ENCODE measurements at places on chromosomes 5 and 9.
A peak's percentile ranks its signal among the peaks of the same experiment; 100 is the strongest.

DNA sequence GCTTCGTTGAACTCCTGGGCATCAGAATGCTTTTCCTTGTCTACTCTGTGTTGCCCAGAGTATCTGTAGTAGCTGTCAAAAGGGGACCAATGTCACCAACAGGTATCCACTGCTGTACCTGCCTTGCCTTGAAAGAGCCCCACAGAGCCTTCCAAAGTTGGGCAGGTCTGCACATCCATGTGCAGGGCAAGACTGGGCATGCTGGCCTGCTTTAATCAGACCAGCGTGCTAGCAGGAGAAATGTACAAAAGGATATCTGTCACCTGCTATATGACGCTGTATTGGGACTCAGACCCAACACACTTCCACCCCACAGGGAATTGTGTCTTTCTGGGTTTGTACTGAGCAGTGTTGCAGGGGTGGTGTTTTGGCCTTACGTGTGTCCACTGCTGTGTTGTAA is 11.9 kb downstream of the DELE1 start:
- DNase-seq, result no peak

DNA sequence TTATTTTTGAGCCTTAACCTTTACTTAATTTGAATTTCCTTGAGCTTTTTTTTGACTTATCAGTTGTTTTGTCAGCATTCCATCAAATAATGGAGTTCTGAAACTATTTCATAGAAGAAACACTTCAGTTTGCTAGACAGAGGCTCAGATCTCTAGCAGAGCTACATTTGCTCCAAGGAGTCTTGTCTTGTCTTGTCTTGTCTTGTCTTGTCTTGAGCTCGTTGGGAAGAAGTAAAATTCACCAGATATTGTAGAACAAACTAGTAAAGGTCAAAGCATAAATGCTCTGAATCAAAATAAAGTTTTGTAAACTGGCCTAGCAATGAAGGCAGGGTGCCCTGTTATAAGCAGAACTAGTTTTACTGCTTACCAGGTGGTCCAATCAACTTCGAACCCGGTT is 33.5 kb downstream of the RAB24 start:
- no peak for DNase-seq

- DNase-seq, result no peak
Measured at GRCh38 chr9:37905776-37906175, 1.8 kb upstream of the SLC25A51 start.

- peak; percentile 58 for DNase-seq
Measured at GRCh38 chr5:171525085-171525484, 105.6 kb downstream of the FGF18 start.

DNA sequence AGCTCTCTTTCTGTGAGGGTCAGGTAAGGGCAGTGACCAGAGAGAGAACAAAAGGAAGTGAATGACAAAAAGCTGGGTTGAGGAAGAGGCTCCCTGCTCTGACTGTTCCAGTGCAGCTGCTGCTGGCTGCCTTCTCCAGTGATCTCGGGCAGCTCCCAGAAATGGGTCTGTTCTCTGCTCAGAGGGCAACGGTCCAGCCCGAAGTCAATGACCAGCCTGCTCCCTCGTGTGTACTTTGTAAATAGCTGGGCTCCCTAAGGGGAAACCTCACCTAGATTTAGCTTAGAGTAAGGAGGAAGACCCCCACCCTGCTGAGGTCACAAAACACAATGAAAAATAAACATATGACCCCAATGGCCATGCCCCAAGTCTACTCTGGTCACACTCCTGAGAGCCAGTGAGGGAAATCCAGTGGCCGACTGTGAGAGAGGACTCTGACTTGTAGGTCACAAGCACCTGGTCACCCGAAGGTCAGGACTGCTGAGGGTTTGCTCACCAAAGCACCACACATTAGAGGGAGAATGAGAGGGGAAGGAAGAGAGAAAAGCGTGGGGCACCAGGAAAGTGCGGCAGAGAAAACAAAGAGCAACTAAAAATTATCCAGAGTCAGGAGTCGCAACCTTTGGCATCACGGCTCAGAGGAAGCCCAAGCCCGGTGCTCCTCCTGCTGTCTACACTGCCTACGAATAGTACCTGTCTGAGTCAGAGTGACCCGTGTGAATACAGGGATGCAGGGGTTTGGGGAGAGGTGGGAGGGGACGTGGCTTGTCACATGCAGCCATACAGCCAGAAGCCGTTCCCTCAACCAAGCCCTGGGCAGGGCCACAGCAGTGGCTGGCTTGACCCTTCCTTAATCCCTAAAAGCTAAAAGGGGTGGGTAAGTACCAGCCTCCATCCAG is 19.8 kb downstream of the NIPAL4 start:
- DNase-seq, result no peak

DNA sequence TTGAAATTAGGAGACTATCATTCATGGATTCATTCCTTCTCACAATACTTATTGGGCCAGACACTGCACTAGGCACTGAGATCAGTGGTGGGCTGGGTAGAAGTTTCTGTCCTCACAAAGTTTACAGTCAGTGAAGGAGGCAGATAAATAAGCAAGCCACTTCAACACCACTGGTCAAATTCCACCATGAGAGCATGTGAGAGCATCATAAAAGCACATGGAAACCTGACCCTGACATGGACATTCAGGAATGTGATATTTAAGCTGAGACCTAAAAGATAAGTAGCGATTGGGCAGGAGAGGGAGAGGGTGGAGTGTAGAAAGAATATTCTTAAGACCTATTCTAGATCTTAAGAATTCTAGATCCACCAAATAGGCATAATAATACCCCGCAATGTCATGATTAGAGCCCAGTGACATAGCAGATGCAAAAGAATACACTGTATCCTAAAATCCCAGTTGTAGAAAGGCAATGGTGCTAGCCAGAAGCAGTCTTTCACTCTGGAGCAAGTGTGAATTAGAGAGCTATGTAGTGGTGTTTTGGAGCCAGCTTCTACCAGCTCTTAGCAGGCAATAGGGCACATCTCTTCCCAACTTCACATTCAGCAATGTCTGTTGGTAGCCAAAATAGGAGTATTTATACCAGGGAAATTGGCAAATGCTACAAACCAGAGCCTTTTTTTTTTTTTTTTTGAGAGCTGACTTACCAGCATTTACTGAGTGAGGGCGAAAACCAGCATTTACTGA is 46.4 kb downstream of the SH3RF2 start:
- DNase-seq, result no peak

GRCh38 chr9:16044579-16044881 is 491.7 kb downstream of the CCDC171 start:
- DNase-seq, result peak; percentile 53

- DNase-seq, result no peak
Measured at GRCh38 chr5:151465476-151465875, 18.1 kb downstream of the SLC36A1 start.

DNA sequence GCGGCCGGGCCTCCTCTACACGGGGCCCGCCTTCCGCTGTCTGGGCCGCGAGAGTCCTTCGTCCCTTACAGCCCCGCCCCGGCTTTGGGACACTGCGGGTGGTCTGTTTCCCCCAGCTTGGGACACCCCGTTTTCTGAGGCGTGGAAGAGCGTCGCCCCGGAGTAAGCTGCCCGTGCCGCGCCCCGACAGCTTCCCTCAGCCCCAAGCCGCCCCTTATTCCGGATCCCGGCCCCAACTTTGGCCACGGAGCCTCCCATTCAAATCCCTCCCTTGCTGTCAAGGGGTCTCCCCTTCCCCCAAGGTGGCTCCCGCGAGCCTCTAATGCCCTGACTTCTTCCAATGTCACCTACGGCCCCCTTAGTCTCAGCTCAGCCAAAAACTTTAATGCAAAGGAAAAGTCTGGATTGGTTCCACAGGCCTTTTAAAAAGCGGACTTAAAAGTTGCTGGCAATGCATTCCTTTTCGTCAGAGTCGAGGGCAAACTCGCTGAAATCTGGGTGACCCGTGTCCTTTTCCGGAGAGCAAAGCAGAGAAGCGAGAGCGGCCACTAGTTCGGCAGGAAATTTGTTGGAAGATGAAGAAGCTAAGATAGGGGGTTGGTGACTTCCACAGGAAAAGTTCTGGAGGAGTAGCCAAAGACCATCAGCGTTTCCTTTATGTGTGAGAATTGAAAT is 19.8 kb downstream of the EXOSC2 start:
- peak; percentile 52 for DNase-seq

GRCh38 chr5:126486332-126486731 is 63.1 kb downstream of the GRAMD2B start:
- DNase-seq, result no peak

DNA sequence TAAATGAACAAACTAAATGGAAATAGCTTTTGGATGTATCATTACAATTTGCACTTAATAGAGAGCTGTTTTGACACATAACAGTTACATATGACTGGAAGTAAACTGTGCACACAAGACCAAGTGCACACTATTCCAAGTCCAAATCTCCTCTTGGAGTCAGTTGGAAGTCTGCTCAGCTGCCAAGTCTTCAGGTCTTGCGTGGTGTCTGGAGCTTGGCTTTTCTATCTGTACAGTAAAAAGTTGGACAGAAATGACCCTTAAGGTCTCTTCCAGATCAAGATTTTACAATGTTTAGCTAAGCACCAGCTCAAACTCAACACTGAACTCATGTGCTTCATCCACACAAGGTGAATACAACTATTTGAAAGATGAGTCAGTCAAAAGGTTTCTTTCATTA is 456.9 kb downstream of the RASEF start:
- no peak for DNase-seq

DNA sequence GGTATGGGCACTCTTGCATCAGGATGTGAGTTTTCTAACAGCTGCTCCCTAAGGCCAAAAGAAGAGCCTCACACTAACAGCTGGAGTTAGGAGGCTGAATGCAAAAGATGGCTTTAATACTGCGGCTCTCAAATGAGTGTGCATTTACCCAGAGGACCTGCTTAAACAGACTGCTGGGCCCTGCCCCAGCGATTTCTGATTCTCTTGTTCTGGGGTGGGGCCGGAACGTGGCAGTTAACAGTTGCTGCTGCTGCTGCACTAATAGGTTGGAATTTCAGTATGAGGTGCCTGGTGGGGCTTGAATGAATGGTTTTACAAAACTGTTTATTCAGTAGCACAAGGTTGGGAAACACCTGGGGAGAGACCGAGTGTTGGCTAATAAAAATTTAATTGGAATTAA is 26.1 kb downstream of the HMGCR start:
- no peak for DNase-seq

GRCh38 chr9:20863945-20864344 is 167.5 kb downstream of the HACD4 start:
- DNase-seq, result no peak

DNA sequence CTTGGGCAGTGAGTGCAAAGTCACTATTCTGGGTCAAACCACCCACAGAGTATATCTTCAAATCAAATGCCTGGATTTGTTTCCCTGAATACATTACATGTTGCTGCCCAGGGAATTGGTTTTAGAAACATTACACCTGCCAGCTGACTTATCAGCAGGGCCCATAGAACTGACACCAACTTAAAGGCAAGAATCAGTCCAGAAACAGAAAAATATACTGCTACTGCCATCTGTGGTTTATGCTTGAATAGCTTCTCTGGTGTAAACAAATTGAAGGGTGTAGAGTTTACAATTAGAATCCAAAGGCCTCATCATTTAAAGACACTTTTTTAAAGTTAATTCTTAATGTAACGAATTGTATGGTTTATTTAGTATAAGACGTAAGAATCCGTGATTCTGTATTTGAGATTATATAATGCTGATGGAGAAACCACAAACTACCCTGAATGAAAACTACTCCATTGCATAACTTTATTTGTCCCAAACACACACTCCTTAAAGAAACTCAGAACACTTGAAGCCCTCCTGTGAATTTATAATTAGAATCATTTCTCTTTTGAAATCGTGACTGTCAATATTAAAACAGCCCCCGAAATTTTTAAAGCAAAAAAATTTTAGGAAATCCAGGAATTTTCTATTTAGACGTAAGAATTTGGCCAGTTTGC is 6.2 kb downstream of the NR6A1 start:
- no peak for DNase-seq

DNA sequence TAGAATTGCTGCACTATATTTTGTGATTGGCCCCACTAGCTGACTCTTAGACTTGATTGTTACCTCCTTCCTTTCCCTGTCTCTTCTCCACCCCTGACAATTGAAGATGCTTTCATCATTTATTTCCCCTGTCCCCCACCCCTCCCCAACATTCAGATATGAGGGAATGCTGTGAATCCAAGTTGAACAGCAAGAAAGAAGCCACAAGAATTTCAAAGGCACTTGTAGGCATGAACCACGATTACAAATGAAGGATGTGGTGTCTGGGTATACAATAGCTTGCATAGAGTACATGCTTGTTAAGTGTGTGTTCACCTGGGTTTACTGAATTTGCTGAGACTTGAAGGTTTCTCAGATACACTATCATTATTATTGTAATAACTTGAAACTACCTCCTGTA is 78.3 kb upstream of the TRIO start:
- DNase-seq, result no peak

DNA sequence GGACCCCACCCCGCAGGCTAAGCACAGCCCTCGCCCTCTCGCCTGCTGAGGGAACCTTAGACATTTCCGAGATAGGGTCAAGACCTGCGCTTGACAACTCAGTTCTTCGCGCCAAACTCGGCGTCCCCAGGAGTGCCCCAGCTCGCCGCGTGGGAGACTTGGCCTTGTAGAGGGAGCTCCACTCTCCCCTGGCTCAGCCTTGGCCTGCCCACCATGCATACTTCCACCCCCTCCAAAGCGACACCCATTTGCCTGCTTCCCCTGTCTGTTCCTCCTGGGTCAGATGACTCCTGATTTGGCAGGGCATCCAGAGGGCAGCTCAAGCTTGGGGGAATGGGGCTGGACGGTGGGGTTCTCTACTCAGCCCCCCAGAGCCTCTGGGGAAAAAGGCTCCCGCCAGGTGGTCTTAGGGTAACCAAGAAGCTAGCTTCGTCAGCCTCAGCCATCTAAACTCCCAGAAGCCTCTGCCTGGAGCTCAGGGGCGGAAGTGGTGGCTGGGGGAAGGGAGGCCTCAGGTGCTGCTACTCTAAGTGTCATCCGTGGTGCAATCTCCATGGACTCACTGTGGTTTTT is 560 bp downstream of the DOCK2 start:
- DNase-seq, result no peak

DNA sequence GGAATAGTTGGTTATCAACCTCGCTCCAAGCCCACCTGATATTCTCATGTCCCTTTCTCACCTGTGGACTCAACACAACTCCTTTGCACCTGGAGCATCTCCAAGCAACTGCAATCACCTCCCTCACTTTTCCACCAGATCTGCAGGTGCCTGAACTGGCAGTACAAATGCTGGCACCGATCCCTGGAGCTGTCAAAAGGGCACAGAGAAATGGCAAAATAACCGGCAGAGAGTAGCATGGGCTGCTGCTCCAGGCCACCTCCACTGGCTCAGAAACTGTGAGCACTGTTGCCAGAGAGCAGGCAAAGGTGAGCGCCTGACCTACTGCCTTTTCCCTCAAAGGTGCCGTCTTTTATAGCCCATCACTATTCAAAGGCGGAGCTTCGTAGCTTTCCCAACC is 14.7 kb downstream of the EQTN start:
- DNase-seq, result no peak
